ENCODE measurements at places on chromosomes 2 and 18.

- DNase-seq, result no peak
Observed at GRCh38 chr2:70062270-70062669, 25.0 kb upstream of the PCBP1 start.

DNA sequence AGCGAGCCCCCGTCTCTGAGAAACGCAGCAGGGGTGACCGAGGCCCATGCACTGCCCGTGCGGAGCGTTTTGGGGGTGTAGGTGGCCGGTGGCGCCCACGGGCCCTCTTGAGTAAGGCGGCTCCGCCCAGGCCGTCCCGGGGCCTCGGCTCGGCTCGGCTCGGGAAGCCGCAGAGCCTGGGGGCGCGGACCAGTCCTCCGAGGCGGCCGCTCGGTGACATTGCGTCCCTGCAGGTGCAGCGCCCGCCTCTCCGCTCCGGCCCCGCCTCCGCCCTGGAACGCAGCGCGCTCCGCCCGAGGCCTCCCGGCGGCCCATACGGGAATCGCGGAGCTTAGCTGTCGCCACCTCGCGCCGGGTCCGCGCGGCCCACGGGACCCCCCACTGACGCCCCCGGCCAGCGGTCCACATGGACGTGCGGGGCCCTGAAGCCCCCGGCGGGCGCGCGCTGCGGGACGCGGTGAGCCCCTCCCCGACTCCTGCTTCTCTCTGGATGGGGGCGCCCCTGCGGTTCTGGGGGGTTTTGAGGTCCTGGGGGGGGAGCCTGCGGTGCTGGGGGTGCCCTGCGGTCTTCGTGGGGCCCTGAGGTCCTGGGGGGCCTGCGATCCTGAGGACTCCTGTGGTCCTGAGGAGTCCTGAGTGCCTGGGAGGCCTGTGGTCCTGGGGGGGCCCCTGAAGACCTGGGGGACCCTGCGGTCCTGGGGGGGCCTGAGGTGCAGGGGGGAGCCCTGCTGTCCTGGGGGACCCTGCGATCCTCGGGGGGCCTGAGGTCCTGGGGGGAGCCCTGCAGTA, at the start of gene HSBP1L1:
Gene HSBP1L1, plus strand, starts transcription at position 314 of the 789 bp plus-strand sequence. Its CDS starts 93 bp downstream, at position 407.
- no peak for DNase-seq

- no peak for DNase-seq
Observed at GRCh38 chr18:22713511-22713910, 219.6 kb upstream of the RBBP8 start.

DNA sequence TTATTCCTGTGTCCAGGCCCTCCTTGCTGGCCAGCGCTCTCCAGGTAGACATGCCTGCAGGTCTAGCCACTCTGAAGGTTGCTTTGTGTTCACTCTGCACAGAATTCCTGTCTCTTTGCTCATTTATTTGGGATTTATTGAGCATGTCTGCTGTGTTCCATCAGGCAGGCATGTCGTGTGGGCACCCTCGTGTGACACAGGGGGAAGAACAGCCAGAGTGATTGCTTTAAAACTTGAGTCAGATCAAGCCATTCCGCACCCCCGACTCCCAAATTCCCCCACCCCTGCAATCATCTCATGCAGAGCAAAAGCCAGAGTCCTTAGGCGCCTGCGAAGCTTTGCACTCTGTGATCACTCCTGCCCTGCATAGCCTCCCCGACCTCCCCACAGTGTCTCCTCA, 44.7 kb upstream of the SIX2 start:
- DNase-seq, result no peak

- DNase-seq, result no peak
Observed at GRCh38 chr2:88236666-88237065, 66.5 kb downstream of the THNSL2 start.

GRCh38 chr2:113291191-113291590, 12.5 kb upstream of the PAX8 start:
- no peak for DNase-seq

GRCh38 chr18:79107886-79108285, 38.7 kb downstream of the ATP9B start:
- no peak for DNase-seq

DNA sequence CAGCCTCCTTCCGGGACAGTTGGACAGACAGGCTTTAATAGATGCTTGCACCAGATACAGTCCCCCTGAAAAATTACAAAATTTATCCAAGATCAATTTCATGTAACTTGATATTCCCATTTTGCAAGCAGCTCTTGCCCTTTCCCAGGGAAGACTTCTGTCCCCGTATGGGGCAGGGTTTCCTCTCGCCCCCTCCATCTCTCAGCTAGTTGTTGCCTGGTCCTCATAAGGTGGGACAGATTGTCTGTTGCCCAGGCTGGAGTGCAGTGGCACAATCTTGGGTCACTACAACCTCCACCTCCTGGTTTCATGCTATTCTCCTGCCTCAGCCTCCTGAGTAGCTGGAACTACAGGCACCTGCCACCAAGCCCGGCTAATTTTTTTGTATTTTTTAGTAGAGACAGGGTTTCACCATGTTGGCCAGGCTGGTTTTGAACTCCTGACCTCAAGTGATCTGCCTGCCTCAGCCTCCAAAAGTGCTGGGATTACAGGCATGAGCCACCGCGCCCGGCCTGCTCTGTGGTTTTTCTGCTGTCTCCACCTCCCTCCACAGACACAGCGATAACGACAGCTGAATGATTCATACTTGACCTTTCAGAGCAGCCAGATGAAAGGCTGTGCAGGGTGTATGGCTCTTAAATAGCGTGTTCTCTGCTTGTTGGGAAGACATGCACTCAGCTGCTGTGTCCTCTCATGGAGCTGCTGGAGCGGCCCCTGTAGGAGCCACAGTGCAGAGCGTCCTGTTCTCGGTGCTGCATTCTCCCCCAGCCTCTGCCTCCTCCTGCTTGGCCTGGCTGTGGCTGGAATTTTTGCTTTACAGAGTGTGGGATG, 61.4 kb downstream of the TTC39C start:
- peak; percentile 80 for DNase-seq

- DNase-seq, result no peak
Observed at GRCh38 chr2:8310557-8311455, 371.1 kb upstream of the ID2 start.

DNA sequence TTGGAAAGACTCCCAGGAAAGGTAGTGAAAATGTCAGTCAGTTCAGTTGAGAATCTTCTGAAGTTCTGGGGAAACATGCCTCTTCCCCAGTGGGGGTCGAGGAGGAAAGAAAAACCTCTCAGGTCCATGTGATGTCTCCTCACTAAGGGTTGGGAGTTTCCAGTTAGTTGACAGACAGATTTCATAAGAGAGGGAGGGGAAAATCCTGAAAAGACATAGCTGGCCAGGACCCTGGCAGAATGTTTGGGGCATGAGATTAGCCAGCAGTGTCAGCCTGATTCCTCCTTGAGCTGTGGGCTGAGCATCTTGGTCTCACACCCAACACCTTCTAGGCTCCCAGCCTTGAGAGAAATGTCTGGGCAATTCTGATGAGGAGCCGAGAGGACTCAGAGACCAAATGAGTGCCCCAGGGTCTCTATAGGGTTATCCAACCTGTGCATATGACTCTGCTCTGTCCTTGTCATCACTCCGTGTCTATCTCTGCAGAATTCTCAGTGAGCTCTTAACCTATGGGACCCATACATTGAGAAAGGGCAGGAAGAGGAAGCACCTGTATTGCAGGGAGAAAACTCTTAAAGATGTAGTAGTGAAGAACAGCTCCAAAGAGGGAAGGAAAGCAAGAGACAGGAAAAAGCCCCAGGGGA, 13.9 kb downstream of the BMP10 start:
- no peak for DNase-seq

GRCh38 chr2:179571252-179571651, 290.2 kb downstream of the ZNF385B start:
- DNase-seq, result no peak

- no peak for DNase-seq
Observed at GRCh38 chr2:33377048-33377447, 99.4 kb upstream of the RASGRP3 start.

- no peak for DNase-seq
Observed at GRCh38 chr2:216698895-216699294, 3.5 kb upstream of the IGFBP5 start.

DNA sequence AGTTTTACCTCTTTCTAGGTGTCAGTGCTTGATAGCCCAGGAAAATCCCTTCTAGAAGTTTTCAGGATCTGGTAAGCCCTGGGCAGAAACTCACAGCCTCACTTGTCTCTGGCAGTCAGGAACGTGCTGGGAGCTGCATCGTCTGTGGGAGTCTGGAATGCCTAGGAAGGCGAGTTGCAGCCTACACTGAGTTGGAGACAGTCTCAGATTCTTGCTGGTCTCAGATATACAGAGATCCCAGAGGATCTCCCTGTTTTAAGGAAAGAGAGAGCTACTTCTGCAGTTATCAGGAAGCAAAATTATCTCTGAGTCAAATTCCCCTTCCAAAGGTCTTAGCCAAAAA, 104.4 kb upstream of the CDC42EP3 start:
- DNase-seq, result peak; percentile 47

- no peak for DNase-seq
Observed at GRCh38 chr18:35497027-35497369, 762 bp downstream of the INO80C start.

GRCh38 chr2:33219114-33219513, 257.3 kb upstream of the RASGRP3 start:
- DNase-seq, result no peak

- DNase-seq, result no peak
Observed at GRCh38 chr2:118131771-118132170, 43.5 kb downstream of the INSIG2 start.

DNA sequence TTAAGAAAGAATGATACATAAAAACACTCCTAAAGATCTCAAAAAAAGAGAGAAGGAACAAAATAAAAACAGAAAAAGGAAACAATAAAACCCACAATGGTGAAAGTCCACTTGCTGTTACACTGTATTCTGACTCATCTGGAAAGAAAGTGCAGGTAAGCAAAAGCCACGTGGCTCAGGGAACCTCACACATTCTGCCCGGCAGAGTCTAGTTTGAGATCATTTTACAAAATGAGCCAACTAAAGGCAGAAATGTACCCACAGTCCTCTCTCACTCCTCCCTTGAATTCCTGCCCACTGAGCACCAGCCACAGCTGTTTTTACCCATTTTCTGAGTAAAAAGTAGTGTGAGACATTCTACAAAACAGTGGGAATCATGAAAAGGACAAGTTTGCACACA, 10.0 kb downstream of the KCNH7 start:
- no peak for DNase-seq

All from fibroblast of skin of left biceps (primary cell).